ENCODE measurements at places on chromosomes 1 and 21. TPM values are rescaled to one million over a fixed set of nuclear protein-coding genes. Genes with fewer than 3 reads are reported as not detected.

DNA sequence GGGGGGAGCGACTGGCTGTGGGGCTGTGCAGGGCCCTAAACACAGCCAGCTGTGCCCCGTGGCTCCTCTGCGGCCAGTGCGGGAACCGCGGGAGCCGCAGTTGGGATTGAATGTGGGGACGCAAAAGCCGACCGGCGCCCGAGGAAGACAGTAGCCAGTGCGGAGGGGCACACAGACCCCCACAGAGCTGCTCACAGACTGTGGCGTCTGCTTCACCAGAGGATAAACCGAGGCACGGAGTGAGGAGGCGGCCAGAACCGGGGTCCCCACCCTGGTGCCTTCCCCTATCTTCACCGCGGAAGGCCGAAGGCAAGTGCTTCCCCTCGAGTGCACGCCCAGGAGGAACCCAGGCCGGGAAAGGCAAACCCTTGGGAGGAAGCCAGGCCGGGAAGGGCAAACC, 8.7 kb upstream of the TMEM52 start:
- H3K4me1 ChIP-seq: no peaks in the 10 kb centered on the region
- H3K4me3 ChIP-seq: no peak overlapping the region
- peaks cover 5% of the 10 kb centered on the region for H3K27me3 ChIP-seq
- no peak overlapping the region for H3K27ac ChIP-seq
- peak; percentile 66 for DNase-seq
- no peaks in the 10 kb centered on the region for H3K36me3 ChIP-seq

Gene ZSCAN20
- total RNA-seq: 4.4 TPM

Gene SLC25A24
- total RNA-seq: 57.9 TPM

- DNase-seq: no peak
- no peaks in the 10 kb centered on the region for H3K4me1 ChIP-seq
- H3K27me3 ChIP-seq: no peaks in the 10 kb centered on the region
- no peaks in the 10 kb centered on the region for H3K36me3 ChIP-seq
- no peak overlapping the region for H3K4me3 ChIP-seq
These were observed 9.1 kb upstream of the GPR88 start for GRCh38 chr1:100528871-100529270.

Gene GPR137B
- 37.4 TPM for total RNA-seq

Gene GPR37L1
- total RNA-seq: 0.09 TPM

DNA sequence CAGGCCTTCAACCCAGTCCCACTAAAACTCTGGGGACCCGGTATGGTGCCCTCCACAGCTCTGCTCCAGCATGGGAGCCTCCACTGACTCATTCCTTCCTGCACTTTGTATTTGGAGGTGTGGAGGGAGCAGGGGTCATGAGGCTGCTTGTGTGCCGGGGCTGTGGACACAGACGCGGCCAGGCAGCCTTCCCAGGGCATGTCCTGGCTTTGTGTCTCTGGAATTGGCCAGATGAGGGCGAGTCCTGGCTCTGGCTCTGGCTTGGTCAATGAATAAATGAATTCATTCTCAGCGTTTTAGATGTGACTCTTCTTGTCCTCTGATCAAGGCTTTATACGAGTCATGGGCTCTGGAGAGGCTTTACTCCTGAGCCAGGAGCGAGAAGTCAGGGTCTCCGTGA, 19.1 kb downstream of the AJAP1 start:
- no peak overlapping the region for H3K4me3 ChIP-seq
- DNase-seq: no peak
- H3K36me3 ChIP-seq: no peaks in the 10 kb centered on the region
- no peak overlapping the region for H3K27ac ChIP-seq
- H3K27me3 ChIP-seq: peaks cover 9% of the 10 kb centered on the region
- H3K4me1 ChIP-seq: no peaks in the 10 kb centered on the region

Data from left lung (tissue), 14 donors.